ENCODE measurements at places on chromosomes 11 and 22. TPM values are rescaled to one million over a fixed set of nuclear protein-coding genes. Genes with fewer than 3 reads are reported as not detected.

- DNase-seq: no peak
Measured at GRCh38 chr11:84899740-84900139, 727.4 kb downstream of the DLG2 start.

Gene MAPK11
- 5.5 TPM for polyA plus RNA-seq

Gene RIMBP3B
- 0.24 TPM for polyA plus RNA-seq

- no peak for DNase-seq
Measured at GRCh38 chr22:31615940-31616314, 46.1 kb downstream of the PISD start.

DNA sequence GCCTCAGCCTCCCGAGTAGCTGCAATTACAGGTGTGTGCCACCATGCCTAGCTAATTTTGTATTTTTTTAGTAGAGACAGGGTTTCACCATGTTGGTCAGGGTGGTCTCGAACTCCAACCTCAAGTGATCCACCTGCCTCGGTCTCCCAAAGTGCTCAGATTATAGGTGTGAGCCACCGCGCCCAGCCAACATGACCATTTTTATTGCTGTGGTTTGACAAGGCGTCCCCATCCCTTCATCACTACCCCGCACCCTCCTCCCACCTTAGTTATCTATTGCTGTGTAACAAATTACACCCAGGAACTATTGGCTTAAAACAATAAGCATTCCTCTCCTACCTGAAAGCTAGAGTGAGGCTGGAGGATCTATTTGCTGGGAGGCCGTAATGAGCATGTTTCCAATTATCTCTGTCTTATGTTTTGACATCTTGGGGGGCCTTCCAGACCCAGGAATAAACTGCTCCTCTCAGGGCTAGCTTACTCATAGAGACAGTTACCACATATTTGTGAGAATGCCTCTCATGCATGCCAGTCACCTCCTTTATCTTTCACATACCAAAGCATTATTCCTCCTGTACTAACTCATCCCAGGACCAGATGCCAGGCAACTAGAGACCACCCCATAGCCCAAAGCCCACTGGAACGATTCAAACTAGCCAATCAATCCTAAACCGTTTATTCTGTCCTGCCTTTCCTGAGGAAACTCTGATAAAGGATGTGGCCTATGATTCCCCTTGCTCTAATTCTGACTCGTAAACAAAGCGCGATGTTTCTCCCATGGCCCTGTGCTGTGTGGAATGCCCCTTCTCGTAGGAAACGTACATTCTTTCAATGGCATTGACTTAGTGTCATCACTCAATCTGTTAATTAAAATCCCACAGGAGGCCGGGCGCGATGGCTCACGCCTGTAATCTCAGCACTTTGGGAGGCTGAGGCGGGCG, 19.4 kb downstream of the SNU13 start:
- DNase-seq: peak; percentile 24

Gene OR10G6
- polyA plus RNA-seq: not detected

- DNase-seq: no peak
Measured at GRCh38 chr11:8327761-8328192, 64.1 kb upstream of the LMO1 start.

DNA sequence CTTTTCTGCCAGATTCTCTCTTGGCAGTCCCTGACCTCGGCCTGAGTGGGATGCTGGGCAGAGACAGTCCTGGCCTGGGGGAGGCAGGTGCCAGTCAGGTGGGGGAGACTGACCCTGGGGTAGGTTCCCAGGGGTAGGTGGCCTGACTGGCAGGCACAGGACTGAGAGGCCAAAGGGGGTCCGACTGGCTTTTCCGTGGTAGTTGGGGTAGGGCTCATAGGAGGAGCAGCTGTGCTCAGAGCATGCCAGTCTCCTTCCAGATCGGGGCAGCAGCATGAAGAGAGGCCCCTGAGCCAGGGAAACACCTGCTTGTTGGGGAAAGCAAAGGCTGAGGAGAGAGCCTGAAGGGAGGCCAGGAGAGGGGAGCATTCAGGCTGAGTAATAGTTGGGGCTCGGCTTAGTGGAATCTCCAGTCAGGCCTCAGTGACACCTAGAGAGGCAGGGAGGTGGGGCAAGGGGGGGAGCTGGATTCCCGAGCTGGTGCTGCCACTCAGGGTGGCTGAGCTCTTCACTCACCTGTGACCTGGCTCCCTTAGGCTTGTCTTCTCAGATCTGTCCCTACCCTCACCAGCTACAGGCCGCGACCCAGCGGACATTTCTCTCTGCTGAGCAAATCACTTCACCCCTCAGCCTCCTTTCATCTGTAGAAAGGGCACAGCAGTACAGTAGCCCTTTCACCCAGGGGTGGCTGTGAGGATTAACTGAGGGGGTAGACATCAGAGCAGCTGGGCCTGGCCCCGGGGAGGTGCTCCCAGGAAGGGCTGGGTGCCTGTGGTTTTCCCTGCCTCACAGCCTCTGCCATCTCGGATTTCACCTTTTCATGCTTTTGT, 26.2 kb downstream of the MCM5 start:
- DNase-seq: no peak

DNA sequence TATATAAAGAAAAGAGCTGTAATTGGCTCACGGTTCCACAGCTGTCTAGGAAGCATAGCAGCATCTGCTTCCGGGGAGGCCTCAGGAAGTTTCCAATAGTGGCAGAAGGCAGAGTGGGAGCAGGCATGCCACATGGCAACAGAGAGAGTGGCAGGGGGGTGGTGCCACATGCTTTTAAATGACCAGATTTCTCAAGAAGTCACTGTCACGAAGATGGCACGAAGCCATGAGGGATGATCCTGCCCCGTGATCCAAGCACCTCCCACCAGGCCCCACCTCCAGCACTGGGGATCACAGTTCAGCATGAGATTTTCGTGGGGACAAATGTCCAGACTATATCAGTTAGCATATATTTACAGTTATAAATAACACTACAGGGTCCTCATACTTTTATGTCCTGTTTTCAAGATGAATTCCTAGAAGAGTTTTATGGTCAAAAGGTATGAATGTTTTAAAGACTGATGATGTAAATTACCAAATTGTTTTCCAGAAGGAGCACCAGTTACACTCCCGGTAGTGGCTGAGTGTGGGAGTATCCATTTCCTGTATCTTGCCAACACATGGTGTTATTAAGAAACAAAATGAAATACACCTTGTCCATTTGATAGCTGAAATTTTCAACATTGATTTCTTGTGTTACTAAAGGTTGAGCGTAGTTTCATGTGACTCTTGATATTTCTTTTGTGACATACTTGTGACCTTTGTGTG, 19.2 kb downstream of the FAM118A start:
- no peak for DNase-seq

GRCh38 chr11:61090521-61090920, 11.8 kb upstream of the CD5 start:
- no peak for DNase-seq

- peak; percentile 49 for DNase-seq
Measured at GRCh38 chr22:40898850-40899357, 37.0 kb upstream of the DNAJB7 start.

DNA sequence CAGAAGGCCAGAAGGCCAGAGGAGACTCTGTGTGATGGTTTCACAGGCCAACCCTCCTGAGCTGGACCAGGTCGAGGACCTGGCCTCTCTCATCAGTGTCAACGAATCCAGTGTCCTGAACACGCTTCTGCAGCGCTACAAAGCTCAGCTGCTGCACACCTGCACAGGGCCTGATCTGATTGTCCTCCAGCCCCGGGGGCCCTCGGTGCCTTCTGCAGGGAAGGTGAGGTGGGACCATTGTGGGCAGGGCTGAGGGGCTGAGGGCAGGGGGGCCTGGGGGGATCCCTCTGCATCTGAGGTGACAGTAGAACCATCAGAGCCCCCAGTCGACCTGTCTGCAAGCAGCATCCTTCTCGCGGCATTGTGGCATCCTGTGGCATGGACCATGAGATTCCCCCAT, 30.3 kb downstream of the MYO18B start:
- DNase-seq: no peak

- no peak for DNase-seq
Measured at GRCh38 chr11:72223615-72224563, 678 bp upstream of the INPPL1 start.

DNA sequence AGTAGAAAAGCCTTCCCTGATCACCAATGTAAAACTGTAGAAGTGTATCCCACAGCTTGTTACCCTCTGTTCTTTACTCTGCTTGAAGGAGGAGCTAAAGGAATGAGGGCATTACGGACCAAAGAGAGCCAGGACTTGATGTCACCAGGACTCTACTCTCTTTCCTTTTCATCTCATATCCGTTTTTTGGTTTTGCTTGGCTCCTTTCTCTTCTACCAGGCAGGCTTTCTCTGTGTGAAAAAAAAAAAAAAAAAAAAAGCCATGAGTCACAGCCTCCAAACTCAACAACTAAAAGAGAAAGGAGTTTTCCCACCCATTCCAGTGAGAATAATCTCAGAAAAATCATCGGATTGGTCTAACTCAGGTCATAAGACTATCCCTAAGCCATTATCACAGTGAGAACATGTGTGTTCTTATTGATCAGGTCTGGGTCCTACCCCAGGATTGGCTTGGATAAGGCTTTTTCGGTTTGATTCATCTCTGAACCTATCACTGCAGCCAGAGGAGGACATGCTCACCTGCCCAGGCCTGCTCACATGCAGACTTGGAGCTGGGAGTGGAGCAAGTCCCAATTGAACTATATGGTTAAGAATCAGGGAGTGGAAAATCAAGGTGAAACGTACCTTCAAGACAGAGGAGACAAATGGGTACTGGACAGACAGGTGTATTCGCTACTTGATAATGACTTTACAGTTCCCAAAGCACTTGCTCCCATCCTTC, 19.4 kb upstream of the LRRC55 start:
- DNase-seq: no peak

- DNase-seq: no peak
Measured at GRCh38 chr11:67410369-67410831, 5.1 kb upstream of the CARNS1 start.

- no peak for DNase-seq
Measured at GRCh38 chr11:33530815-33531214, 169.8 kb downstream of the C11orf91 start.

Gene TYR
- polyA plus RNA-seq: not detected

DNA sequence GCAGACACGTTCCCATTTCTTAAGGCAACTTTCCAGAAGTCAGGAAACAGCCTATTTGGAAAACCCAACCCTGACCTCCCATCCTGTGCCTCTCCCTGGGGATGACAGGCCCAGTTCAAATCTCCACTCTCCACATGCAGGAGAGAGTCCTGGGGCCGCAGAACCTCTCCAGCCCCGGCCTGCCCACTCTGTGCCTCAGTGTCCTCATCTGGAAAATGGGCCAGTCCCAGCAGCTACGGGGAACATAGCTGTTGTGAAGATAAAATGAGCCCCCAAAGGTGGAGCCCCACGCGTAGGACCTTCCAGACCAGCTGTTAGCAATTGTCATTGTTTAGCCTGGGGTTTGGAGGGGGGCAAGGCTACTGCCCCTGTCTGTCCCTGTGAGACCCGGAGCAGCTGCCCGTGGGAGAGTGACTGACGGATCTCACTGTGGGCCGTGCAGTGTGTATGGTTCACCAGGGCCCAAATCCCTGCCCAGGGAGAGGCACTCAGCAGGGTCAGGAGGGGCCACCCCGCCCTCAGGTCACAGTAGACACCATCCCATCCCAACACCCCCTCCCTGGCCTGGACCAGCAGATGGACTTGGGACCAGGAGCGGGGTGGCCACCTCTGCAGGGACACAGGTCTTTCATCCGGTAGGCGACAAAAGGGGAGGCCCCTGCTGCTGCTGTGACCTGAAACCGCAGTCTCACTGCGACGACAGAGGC, 145.9 kb downstream of the CTTN start:
- no peak for DNase-seq

Gene C1QTNF5
- polyA plus RNA-seq: not detected

Gene SEPTIN3
- polyA plus RNA-seq: 0.84 TPM

- DNase-seq: no peak
Measured at GRCh38 chr11:16871368-16871767, 132.9 kb downstream of the C11orf58 start.

Gene ALDH3B1
- polyA plus RNA-seq: 104 TPM

DNA sequence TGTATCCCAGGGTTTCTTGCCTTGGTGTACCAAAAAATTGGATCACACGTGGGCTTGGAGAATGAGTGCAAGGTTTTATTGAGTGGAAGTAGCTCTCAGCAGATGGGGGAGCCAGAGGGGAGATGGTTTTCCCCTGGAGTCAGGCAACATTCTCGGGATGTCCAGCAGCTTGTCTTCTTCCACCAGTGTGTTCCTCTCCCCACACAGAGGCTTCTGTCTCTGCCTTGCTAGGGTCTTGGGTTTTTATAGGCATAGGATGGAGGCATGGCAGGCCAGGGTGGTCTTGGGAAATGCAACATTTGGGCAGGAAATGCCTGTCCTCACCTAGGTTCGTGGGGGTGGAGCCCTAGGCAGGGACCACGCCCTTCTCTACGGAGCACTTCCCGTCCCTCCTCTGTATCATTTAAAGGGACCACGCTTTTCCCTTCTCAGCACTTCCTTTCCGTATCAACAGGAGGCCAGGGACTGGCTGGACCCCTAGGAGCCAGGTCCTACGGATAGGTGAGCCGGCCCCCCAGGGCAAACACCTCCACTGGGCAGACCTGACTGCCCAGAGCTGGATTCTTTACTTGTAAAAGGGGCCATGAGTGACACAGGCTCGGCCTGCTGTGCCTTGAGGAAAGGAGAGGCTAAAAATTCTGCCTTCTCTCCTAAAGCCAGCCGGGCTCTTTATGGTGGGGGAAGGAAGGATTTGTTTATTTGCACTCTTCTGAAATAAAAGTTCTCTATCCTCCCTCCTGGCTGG, 55.3 kb upstream of the CCDC188 start:
- peak; percentile 59 for DNase-seq

Gene WNT7B
- polyA plus RNA-seq: 92.0 TPM
